Upper lobe of left lung (tissue), 6 donors: ENCODE measurements at places on chromosomes 1 and 21. TPM values are rescaled to one million over a fixed set of nuclear protein-coding genes. Genes with fewer than 3 reads are reported as not detected.

DNA sequence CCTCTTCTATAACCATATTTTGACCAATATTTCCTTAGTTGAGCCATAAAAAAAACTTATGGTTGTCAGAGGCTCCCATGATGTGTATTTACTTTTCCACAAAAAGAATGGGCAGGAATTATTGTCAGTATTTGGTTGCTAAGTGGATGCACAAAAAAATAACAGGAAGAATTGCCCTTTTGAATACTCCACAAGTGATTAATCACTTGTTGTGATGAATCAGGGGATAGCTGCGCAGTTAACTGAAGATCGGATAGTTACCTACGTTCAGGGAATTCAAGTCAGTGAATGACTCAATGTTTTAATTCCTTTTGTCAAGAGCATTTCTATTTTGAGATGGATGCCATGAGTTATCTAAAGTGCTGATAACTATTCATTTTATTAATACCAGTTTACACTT is 785.2 kb upstream of the B3GALT2 start:
- no peak for DNase-seq

- DNase-seq, result no peak
Observed at GRCh38 chr1:230495891-230496385, 69.8 kb upstream of the PGBD5 start.

- DNase-seq, result no peak
Observed at GRCh38 chr1:44911026-44911425, 68.0 kb upstream of the PTCH2 start.

LCK gene
- 25.1 TPM for total RNA-seq

DNA sequence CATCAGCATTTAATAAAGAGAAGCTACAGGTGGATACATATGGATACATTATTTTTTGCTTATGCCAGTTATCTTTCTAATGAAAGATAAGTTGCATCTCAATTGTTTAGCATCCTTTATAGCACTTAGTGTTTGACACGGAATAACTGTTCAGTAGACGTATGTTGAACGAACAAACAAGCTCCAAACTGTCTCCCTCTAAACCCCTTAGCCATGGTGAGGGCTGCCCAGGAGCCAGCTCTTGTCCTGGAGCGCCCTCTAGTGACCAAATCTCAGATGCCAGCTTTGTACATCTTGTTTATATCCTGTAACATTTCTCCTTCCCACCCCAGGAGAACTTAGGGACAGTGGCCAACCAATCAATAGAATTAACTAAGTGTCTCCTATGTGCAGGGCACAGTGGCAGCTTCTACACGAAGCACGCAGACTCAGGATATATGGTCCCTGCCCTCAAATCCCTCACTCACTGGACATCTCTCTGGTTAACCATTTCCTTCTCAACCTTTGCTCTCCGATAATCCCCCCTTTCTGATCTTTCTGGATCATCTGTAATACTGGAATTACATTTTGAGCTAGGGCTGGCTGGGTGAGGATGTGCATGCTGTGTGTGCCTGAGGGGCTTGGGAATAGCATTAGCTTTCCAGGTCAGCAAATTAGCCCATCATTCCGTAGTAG is 22.9 kb downstream of the KCNA10 start:
- DNase-seq, result no peak

REG4 gene
- total RNA-seq, result not detected

- DNase-seq, result no peak
Observed at GRCh38 chr1:209755926-209756614, at the start of gene TRAF3IP3. Gene TRAF3IP3, plus strand, starts transcription at chr1:209756053. Its CDS starts 3,987 bp downstream, at chr1:209760040.

RGS8 gene
- total RNA-seq, result not detected
